ENCODE measurements at places on chromosomes 16 and 17.

DNA sequence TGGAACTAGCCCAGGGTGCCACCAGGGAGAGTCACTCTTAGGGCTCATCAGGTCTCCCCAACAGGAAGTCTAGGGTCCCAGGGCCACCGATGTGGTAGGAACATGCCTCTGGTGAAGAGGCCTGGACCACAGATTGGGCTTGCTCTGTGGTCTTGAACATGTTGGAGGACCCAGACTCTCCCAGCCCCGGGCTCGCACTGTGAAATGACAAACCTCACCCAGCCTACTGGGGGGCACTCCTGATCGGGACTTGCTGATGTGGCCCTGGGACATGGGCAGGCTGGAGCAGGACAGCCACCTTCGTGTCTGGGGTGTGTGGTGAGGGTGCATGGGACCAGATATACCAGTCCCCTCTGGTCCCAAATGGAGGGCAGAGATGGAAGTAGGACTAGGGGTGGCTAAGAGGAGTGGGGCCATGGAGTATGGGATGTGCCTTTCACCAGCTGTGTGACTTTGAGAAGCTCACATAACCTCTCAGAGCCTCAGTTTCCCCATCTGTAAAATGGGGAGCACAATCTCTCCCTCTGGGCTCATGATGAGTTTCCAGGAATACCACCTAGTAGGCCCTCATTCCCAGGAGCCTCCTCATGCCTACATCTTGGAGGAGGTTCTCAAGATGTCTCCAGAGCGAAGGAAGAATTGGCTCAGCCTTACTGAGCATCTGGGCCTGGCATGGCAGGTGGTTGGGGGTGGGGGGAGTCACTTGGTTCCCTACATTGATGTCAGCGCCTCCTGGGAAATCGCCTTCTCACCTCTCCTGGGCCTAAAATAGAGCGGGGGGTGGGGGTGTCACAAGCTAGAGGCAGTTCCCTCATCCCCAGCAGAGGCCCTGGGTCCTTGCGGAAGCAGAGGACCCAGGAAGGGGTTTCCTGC lies 1.5 kb upstream of the ADAM11 start:
- no peak for DNase-seq

- DNase-seq = no peak
Observed at GRCh38 chr16:73290258-73290657, 242.3 kb upstream of the ZFHX3 start.

DNA sequence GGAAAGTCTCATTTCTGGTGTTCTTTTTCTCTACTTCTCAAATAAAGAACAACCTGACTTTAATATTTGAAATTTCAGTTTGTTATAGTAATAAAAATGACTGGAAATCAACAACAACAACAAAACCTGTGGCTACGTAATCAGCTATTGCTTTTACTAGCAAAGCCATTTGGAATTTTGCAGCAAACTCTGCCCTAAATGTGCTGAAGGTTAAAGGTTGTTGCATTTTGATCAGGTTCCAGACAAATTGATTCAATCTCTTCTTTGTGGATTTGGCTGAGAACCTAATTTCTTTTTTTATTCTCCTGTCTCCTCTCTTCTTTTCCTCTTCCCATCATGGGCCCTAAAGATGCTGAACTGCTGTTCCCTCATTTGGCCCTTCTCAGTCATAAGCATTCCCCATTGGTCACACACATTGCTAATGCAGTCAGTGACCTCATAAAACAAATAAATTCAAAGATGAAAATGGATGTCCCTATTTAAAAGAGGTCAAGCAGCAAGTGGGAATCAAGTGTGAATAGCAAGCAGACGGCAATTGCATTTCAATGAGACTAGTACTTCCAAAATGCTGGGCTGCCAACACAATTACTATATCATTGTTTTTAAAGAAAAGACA lies 795.1 kb upstream of the CDH8 start:
- no peak for DNase-seq

DNA sequence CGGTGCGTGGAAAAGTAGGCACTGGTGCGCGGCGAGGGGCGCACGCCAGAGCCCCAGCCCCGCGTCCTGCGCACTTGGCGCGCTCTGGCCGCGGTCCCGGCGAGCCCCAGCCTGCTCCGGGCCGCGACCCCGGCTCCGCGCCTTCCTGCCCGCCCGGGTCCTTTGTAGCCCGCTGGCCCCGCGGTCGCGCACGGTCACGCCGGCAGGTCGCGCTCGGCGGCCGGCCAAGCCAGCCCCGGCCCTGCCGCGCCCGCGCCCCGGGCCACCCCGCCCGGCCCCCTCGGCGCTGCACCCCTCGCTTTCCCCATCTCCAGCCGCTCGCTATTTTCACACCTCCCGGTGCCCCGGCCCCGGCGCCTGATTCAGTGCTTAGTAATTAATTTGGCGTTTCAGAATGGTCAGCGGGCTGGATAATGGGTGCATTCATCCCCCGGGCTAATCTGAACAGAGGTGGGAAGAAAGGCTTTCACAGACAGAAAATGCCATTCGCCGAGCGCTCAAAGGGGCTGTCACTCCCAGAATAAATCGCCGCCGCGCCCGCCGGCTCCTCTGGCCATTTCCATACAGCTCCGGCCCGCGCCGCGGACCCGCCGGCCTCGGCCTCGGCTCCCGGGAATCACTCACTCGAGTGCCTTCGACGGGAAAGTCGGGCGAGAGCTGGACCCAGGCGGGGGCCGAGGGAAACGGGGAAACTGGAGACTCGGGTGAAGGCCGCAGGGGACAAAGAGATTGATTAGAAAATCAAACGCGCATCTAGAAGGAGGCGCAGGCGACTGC lies 17.8 kb upstream of the NTN1 start:
- no peak for DNase-seq

- DNase-seq = no peak
Observed at GRCh38 chr16:70610273-70611223, 35.8 kb upstream of the IL34 start.

GRCh38 chr16:85441189-85441889 lies 171.8 kb upstream of the GSE1 start:
- no peak for DNase-seq

DNA sequence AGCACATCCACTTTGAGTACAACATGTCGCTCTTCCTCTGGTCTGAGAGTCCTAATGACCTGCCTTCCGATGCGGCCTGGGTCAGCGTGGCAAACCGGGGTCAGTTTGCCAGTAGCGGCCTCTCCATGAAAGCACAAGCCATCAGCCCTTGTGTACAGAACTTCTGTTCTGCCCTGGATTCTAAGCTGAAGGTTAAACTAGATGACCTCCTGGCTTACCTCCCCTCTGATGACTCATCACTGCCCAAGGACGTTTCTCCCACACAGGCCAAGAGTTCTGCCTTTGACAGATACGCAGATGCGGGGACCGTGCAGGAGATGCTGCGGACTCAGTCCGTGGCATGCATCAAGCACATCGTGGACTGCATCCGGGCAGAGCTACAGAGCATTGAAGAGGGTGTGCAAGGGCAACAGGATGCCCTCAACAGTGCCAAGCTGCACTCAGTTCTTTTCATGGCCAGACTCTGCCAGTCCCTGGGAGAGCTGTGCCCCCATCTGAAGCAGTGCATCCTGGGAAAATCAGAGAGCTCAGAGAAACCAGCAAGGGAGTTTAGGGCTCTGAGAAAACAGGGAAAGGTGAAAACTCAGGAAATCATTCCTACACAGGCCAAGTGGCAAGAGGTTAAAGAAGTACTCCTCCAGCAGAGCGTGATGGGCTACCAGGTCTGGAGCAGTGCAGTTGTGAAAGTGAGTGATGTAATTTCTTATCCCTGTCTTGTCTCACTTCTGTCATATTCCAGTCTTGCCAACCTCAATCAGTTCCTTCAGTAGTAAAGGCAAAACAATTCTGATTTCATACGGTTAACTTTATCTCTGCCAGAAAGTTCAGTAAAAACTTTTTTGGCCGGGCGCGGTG lies 8.6 kb downstream of the COG1 start:
- DNase-seq = no peak

DNA sequence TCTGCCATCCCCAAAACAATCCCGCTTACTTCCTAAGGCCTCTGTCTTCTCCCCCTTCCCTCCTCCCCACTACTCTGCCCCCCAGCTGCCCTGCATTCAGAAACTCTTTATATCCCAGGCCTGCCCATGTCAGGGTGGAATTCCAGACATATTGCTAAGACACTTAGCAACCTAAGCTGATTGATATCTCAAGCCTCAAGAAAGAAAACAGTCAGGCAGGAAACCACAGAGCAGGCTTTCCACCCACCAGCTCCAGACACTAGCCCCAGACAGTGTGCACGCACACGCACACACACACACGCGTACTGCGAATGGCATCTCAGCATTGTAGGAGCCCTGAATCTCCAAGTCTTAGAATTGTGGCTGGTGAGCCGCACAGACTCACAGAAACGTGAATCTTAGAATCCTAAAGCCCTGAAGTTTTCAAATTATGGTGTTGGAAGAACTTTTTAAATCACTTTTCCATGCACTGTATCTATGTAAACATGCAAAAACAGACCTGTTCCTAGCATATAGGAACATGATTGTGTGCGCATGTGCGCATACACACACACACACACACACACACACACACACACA lies 8.8 kb upstream of the LPCAT2 start:
- DNase-seq = no peak

Measured in posterior cingulate gyrus (tissue), 11 donors.